ENCODE measurements at places on chromosomes 7 and 10.
A peak's percentile ranks its signal among the peaks of the same experiment; 100 is the strongest.

GRCh38 chr7:79332091-79332490 lies 121.4 kb downstream of the MAGI2 start:
- no peak for DNase-seq

- DNase-seq = no peak
Measured at GRCh38 chr7:128167791-128168666, 73.0 kb upstream of the LEP start.

GRCh38 chr7:114818501-114818900 lies 103.4 kb upstream of the MDFIC start:
- DNase-seq = no peak

DNA sequence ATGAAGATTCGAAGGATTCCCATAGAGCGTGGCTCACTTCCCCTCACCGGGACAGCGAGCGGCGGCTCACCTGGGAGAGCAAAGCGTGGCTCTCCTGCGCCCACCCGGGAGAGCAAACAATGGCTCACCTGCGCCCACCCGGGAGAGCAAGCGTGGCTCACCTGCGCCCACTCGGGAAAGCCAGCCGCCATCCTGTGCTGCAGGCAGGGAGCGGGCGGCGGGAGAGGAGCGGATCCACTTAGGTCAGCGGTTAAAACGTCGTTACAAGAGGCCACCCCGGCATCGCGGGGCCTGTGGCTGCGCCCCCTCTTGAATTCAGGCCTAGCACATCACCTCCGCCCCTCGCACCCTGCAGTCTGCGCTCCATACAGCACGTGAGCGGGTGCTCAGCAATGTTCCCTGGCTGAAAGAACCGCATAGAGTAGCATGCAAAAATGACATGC lies 461 bp upstream of the FIGNL1 start:
- peak; percentile 23 for DNase-seq

GRCh38 chr7:68216051-68216450 lies 1219.4 kb downstream of the TYW1 start:
- DNase-seq = no peak

DNA sequence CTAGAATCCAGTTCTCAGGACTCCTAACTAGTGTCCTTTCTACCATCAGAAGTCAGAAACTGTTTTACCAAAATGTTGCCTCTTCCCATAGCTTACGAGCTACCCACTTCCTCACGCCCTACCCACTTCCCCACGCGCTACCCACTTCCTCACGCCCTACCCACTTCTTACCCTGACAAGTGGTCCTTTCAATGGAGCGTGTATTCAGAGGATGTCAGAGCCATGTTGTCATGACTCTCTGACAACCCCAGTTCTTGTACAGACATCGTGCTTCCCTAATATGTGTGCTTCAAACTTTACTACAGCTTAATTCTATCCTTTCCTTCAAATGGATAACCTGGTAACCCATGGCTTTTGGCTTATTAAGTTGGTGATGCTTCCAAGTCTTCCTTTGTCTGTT lies 84.8 kb upstream of the PHF14 start:
- no peak for DNase-seq

GRCh38 chr10:100749059-100749308 lies 3.6 kb downstream of the PAX2 start:
- DNase-seq = no peak

DNA sequence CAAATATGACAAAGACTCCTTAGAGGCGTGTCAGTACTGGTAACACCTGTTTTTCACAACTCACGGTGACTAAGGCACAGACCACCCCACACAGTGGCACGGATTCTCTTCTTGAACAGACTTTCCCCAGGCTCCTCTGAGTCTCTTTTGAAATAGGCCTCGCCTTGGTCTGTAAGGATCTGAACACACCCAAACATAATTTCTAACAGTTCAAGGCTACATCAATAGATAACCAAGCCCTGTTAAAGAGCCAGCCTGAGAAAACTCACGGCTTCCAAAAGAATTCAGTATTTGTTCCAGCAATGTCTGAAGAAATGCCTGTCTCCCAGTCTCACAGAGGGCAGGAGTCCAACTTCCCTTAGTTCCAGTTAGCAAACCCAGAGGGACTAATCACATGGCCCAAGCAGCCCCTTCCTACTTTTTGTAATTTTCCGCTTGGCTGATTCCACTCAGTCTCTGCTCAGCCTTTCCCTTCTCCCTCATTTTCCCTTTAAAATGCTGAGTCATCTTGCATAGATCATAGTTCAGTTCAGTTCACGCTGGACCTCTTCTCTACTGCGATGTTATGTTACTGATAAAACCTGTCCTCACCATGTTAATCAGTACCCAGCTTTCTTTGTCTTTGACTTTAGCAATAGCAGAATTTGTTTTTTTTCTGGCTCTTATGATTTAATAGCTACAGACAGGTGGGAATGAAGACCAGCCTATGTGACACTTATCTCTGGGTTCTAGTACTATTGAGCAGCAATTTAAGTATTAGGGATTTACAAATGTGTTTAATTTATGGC lies 22.6 kb upstream of the AKR1C3 start:
- DNase-seq = no peak

GRCh38 chr7:1616741-1617140 lies 46.9 kb upstream of the PSMG3 start:
- DNase-seq = no peak

DNA sequence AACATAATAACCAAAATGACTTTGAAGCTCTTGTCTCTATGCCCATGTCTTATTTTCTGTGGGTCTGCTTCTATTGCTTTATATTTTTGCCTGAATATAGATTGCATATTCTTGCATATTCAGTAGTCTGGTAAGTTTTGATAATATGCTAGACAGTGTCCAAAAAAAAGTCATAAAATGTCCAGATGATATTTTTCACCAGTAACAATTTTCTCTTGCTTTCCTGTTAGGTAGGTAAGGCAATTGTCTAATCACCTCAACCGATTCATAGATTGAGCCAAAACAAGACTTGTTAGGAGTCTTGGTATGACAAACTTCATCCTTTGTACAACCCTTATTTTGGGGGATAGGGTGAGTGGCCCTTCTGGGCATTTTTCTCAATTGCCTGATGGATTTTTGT lies 277.0 kb upstream of the NRP1 start:
- no peak for DNase-seq

- DNase-seq = no peak
Measured at GRCh38 chr7:102873470-102874165, 39.2 kb upstream of the LRRC17 start.

- DNase-seq = no peak
Measured at GRCh38 chr7:17633067-17633466, 307.2 kb downstream of the SNX13 start.

GRCh38 chr10:77666821-77667220 lies 29.2 kb upstream of the KCNMA1 start:
- no peak for DNase-seq

DNA sequence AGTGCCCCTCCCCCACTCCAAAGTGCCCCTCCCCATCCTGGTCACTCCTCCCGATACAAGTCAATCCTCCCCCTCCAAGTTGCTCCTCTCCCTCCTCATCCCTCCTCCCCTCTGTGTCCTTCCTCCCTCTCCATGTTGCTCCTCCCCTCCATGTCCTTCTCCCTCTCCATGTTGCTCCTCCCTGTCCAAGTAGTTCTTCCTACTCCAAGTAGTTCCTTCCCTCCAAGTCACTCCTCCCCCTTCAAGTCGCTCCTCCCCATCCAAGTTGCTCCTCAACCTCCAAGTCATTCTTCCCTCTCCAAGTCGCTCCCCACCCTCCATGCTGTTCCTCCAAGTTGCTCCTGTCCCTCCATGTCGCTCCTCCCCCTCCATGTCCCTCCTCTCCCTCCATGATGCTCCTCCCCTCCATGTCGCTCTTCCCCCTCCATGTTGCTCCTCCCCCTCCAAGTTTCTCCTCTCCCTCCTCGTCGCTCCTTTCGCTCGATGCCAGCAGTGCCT lies 8.6 kb upstream of the WBP1L start:
- no peak for DNase-seq

DNA sequence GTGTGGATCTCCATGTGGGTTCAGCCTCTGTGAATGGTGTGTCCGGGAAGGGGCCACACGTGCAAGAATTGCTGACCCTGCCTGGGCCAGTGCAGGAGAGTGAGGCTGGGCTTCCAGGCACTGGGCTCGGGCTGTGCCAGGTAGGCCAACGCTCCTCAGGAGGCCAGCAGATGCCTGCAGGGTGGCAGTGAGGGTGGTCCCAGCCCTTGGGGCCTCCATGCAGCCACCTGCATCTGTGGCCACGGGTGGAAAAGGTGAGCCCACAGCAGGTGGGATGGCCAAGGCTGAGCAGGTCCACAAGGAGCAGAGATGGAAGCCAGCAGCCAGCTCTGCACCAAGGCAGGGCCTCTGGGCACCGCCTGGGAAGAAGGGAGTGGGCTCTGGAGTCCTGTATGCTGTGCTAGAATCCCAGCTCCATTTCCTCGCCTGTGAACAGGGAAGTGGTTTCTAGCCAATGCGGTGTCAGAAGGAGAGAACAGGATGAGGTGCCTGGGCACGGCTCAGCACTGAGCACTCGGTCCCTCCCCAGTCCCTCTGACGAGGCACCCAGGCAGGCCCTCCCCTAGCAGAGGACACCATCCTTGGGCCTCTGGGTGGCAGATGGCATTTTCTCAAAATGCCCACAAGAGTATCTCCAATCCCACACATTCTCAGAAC lies 31.1 kb upstream of the RET start:
- DNase-seq = no peak

DNA sequence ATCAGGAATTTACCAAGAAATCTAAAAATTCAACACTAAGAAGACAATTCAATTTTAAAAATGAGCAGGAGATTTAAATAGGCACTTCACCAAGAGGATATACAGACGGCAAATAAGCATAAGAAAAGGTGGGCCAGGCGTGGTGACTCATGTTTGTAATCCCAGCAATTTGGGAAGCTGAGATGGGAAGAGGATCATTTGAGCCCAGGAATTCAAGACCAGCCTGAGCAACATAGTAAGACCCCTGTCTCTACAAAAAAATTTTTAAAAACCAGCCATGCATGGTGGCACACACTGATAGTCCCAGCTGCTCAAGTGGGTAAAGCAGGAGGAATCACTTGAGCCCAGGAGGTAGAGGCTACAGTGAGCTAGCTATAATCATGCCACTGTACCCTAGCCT lies 3.5 kb upstream of the AKR1D1 start:
- no peak for DNase-seq

DNA sequence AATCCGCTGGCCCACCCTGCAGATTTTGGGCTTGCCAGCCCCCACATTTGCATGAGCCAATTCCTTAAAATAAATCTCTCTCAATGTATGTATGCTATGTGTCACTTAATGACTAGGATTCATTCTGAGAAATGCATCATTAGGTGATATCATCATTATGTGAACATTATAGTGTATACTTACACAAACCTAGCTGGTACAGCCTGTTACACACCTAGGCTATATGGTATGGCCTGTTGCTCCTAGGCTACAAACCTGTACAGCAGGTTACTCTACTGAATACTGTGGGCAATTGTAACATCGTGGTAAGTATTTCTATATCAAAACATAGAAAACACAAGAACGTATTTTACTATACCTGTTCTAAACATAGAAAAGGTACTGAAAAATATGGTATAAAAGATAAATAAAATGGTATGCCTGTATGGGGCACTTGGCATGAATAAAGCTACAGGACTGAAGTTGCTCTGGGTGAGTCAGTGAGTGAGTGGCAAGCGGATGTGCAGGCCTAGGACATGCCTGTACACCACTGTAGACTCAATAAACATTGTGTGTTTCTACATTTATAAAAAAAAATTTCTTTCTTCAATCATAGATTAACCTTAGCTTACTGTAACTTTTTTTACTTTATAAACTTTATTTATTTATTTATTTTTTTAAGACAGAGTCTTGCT lies 135.9 kb downstream of the ABCA13 start:
- no peak for DNase-seq

- no peak for DNase-seq
Measured at GRCh38 chr7:49398236-49398635, 375.2 kb upstream of the VWC2 start.

- DNase-seq = no peak
Measured at GRCh38 chr10:130200179-130201042, 64.2 kb downstream of the GLRX3 start.

- DNase-seq = peak; percentile 61
Measured at GRCh38 chr7:120273476-120273975, 551 bp downstream of the KCND2 start.

DNA sequence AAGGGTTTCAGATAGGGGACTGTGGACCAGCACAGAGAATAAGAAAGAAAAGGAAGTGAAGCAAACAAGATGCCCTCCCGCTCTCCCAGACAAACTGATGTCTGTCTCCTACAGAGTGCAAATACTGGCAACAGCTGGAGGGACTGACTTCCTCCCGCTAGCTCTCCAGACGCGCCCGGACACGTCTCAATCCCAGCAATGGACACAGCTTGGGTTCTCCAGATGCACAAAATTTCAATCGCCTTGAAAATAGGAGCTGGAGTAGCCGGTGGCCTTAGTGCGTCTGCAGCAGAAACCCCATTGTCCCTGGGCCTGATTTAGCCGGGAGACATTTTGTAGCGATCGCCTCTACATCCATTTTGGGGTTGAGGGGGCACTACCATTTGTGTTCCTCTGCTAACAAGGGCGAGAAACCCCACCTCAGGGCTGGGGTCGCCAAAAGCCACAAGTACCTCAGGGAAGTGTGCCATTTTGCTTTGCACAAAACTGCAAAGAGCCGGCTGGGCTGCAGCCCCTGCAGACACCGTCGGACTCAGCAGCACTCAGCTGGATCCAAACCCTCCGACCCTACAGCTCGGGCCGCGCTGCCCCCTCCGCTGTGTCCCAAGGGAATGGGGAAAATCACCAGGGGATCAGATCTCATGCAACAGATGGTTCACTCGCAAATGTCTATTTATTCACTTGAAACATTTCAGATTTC lies 5.9 kb downstream of the CPA2 start:
- peak; percentile 18 for DNase-seq

DNA sequence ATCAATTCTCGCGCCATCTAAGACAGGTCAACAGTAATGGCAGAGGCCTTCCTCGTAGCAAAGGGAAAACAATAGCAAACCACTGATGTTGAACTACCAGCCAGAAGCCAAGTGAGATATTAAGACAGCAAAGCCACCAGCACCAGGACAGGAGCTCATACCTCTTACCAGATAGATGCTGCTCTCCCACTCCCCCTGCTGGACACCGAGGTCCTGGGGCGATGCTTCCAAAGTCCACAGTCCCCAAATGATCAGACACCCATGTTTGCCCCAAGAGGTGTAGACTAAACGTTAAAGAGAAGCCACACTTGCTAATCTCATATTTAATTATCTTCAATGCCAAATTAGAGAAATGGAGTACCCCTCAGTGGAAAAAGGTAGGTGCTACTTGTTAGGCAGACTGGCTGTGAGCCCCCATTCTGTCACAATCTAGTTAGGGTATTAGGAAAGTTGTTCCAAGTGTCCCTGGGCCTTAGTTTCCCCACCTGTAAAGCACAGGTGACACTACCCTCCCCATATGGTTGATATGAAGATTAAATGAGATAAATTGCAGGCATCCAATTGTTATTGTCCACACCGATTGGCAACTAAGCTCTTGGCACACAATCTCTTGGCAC lies 39.9 kb downstream of the TOMM7 start:
- no peak for DNase-seq

- no peak for DNase-seq
Measured at GRCh38 chr7:159113056-159113455, 31.6 kb downstream of the VIPR2 start.

DNA sequence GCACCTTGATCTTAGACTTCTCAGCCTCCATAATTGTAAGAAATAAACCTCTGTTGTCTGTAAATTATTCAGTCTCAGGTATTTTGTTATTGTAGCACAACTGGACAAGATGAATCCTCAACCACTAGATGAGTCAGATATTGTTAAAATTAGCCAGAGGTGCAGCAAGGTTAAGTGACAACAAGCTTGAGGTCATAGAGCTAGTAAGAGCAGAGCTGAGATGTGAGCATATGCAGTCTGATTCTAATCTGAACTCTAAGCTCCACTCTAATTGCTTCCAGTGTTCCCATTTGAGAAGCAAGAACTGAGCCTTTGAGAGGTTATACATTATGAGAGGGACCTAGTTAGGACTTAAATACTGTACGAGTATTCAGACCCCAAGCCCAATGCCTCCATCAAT lies 93.1 kb downstream of the FZD1 start:
- DNase-seq = no peak

All from NCI-H510A (cell line).